SW 1271 (cell line): ENCODE measurements at places on chromosomes 2 and 18.

DNA sequence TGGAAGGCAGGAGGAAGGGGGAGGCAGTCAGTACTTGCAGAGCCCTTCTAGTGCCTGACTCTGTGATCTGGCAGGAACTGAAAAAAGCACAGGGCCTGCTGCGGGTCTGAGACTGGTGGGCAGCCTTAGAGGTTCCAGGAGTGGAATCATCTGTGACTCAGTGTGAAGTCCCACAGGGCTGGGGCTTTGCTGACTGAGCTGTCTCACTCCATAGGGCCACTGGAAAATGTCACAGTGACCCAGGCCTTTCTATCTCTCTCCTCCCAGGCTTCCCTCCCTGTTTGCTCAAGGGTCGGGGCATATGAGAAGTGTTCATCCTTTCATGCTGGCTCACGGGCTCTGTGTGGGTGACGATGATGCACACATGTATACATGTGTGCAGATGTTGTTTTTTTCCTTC lies 47.1 kb upstream of the ZFP36L2 start:
- no peak for DNase-seq

DNA sequence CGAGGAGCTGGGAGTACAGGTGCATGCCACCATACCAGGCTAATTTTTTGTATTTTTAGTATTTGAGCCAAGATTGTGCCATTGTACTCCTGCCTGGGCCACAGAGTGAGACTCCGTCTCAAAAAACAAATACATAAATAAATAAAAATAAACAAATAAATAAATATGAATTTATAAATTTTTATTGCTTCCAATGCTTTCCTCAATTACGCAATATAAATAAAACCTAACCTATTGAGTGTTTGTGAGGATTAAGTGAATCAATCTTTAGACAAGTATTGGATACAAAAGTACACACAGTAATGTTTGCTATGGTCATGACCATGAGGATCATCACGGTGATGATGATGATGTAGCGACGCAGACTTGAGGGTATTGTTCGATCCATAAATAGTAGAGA lies 257.4 kb downstream of the ASXL3 start:
- DNase-seq, result no peak

DNA sequence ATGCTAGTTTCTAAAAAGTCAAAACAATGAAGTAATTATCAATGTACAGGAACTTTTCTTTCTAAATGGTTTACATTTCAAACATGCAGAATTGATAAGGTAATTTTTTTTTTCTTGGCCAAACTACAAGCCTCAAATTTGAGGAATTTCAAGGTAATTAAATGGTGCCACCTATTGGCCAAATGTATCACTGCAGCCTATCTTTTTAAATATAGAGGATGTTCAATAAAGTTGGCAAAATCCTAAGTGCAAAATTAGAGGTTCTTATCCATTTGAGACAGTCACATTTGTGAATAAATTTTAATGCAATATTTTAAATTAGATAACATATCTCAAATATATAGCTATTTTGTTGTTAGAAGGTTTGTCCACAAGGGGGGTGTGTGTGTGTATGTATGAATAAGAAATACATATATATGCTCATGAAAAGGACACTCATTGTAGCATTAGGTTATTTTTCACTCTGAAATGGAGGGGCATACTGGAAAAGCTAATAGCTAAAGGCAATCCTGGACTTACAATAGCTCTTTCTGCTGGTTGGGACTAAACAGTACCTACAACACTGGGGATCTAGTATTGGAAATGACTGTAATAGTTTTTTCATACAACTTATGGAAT lies 26.2 kb downstream of the MMADHC start:
- peak; percentile 26 for DNase-seq

DNA sequence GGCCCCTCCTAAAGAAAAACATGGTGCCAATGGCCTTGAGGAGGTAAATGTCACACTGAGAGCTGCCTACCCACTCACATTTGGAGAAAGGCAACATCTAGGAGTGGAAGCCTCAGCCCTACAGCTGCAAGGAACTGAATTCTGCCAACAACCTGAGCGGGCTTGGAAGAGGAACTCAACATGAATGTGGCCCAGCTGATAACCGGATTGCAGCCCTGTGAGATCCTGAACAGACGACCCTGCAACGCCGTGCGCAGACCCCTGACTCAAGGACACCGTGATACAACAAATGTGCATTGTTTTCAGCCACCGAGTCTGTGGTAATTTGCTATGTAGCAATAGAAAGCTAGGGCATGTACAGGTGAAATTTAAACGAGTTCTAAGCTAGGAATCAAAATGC lies 99.4 kb downstream of the MYOM1 start:
- no peak for DNase-seq

- no peak for DNase-seq
Measured at GRCh38 chr18:41353777-41354528, 601.1 kb upstream of the PIK3C3 start.

- DNase-seq, result no peak
Measured at GRCh38 chr2:45380131-45380836, 230.8 kb downstream of the SRBD1 start.

DNA sequence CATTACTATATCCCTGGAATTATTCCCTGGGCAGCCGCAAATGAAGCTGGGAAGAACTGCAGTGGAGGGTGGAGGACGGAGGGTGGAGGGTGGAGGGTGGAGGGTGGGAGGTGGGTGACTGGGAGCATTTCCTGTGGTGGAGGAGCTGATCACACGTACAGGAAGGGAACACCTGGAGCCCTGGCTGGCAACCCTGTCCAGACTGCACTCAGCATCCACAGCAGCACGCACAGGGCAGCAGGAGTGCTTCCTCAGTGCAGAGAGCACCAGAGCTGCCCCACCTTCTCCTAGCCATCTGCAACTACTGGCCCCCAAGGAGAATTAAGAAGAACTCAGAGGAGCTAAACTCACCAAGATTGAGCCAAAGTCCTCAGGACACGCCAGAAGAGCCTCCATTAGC lies 249.9 kb downstream of the EIPR1 start:
- no peak for DNase-seq

DNA sequence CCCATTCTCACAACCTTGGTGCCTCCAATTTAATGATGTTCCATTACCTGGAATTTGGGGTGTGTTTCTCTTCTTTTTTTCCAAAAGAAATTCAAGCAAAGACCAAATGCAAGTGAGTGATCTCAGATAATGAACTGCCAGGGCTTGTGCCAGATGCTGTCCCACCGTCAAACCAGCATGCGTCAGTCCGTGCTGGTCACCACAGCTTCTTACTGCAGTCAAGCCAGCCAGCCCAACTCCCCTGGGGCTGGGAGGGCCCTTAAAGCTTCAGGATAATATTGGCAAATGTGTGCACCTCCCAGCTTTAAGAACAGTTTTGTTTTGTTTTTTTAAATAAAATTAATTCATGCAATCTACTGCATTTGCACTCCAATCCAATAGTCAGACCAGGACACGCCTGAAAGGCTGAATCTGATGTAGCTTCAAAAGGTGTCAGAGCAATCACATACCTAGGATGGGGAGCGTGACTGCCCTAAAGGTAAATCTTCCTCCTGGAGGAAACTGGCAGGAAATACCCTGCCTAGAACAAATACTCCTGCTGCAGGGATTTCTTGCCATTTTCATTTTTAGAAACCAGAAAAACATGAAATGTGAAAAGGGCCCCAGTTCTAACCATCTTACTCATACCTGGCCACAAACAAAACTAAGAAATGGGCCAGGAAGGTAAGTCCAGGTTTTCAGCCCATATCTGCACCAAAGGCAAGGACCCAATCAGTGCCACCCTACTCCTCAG lies 26.8 kb upstream of the SP3 start:
- DNase-seq, result no peak

DNA sequence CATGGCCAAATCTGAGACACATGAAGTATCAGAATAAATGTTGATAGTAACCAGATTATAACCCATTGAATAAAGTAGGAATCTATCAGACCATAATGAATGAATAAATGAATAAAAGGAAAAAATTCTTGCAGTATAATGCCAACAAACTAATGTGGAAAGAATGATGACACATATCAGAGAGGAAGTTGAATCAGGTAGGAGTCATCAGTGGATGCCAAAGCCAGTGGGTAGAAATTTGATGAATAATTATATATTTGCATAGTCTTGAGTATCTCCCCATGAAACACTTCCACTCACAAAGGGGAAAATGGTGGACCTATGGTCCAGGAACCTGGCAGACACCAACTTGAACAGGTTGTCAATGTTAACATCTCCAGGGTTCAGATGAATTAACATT lies 68.6 kb downstream of the GALNT3 start:
- peak; percentile 2 for DNase-seq
